NCI-H187 (cell line): ENCODE measurements at places on chromosomes 6 and 20.

DNA sequence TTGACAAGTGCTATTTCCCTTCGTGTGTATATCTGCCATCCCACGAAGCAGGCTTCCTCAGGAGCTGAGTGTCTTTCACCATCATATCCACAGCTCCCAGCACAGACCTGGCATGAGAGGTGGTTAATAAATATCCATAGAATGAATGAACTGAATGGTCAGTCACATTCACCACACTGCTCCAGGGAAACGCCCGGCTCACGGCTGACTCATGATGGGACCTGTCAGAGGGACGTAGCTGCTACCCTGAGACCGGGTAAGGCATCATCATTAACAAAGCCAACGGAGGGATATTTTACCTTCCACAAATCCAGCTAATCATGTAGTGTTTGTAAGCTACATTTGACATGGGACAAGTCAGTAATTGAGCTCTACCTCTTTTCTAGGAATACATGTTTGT lies 12.5 kb downstream of the AGPAT4 start:
- no peak for DNase-seq

DNA sequence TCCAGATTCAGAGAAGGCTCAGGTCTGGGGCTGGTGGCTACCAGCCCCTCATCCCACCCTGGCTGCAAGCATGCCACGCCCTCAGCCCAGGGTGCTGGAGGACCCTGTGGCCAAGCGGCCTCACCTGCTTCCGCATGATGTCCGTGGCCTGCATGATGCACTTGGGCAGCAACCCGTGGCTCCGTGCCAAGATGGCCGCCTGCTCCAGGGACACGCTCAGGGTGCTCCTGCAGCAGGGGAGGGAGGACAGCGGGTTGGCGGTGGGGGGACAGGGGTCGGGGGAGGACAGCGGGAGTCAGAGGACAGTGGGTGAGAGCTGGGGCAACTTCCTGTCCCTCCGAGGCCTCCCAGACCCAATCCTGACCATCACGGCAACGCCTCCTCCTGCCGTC lies 200.1 kb downstream of the PREX1 start:
- no peak for DNase-seq

DNA sequence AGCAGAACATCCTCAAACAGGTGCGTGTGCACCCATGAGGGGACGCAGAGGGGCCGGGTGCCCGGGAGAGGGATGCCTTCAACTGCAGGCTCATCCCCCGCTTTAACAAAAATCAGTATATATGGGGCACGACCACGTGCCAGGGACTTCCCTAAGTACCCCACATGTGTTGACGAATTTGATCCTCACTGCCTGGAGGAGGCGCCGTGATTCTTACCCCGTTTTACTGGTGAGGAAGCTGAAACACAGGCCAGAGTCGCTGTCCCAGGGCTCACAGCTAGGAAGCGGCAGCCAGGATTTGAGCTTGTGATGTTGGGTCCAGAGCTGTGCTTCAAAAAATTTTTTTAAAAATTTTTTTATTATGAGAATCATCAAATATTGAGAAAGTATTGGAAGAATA lies 44.8 kb downstream of the ITPR3 start:
- DNase-seq, result no peak

DNA sequence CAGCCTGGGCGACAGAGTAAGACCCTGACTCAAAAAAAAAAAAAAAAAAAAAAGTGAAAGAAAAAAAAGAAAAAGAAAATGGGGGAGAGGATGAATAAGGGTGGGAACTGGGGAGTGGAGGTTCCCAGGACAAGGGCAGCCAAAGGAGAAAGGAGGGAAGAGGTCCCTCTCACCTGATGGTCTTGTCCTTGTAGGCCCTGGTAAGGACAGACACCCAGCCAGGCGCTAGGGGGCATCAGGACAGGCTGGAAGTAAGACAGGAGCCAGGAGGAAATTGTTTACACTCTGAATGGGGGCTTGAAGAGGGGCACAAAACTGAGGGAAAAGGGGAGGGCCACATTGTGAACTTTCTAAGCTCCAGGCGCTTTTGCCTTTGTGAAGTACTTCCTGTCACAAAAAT lies 2.3 kb upstream of the ALDH5A1 start:
- DNase-seq, result no peak

DNA sequence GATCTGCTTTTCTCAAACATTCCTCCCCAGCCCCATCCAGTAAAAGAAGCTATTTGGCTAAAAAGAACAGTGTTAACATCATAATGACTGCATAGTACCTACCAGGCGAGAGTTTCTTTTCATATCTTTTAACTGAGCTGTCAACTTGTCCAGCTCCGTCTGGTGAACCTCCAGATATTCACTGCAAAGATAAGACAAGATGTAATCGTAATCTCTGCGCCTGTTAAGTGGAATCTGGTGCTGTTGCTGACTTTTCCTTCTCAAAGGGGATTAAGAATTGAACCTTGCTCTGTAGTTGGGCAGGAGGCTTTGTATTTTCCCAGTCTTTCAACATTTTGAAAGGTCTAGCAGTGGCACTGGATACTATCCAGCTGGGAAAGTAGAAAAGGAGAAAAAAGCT lies 63.0 kb downstream of the RIPOR2 start:
- no peak for DNase-seq
